ENCODE measurements at places on chromosomes 7 and 10.

GRCh38 chr10:132630666-132631337 lies 93.2 kb downstream of the INPP5A start:
- DNase-seq = no peak

DNA sequence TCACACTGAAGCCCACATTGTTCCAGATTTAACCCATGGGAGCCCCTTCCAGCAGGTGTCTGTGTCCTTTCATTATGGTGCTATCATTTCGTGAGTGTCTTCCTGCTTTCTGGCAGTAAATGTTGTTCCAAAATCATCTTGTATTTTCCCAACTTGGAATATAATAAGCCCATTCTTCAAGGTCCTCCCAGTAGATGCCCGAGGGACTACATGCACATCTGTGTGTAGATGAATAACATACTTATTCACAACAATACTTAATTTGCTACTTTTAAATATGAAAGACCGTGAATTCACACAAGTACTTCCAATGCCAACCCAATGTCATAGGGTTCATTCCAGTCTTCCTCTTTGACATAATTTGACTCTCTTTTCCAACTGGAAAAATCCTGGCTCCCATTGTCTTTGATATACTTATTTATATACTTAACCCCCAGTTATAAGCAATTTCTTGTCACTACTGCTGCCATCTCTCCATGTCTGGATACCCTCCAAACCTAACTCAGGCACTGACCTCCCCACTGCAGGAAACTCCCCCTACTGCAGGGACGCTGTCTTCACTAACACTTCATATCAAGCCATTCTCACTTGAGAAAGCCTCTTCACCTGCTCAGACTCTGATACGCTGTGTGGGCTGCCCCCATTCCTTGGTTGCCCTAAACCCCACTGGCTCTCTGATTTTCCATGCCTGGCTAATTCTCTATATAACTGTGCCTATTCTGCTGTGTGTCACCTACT lies 1119.2 kb downstream of the CNTNAP2 start:
- no peak for DNase-seq

GRCh38 chr7:49980465-49980864 lies 112.6 kb downstream of the ZPBP start:
- DNase-seq = no peak

GRCh38 chr7:84176716-84177115 lies 17.9 kb downstream of the SEMA3A start:
- no peak for DNase-seq

DNA sequence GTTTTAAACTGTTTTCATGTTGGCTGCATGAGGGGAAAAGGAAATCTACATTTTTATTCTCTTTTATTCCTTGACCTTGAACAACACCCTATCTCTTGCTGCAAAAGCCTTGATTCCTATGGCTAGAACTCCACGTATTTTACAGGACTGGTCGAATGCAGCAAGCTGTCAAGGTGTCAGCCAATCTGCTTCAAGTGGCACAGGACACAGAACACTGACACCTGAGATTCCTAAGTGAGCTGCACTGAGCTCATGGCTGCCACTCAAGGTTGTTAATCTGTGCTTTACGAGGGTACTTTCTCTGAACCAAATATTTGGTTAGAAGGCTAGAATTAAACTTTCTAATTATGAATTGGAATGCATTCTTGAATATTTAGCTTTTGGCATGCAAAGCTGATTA lies 349.7 kb upstream of the COBL start:
- DNase-seq = no peak

- peak; percentile 92 for DNase-seq
Measured at GRCh38 chr10:104441329-104442000, 87.8 kb downstream of the CFAP58 start.

GRCh38 chr7:135716677-135717238 lies 11.2 kb downstream of the SLC13A4 start:
- peak; percentile 28 for DNase-seq

- no peak for DNase-seq
Measured at GRCh38 chr7:134462337-134462925, 3.5 kb upstream of the AKR1B1 start.

DNA sequence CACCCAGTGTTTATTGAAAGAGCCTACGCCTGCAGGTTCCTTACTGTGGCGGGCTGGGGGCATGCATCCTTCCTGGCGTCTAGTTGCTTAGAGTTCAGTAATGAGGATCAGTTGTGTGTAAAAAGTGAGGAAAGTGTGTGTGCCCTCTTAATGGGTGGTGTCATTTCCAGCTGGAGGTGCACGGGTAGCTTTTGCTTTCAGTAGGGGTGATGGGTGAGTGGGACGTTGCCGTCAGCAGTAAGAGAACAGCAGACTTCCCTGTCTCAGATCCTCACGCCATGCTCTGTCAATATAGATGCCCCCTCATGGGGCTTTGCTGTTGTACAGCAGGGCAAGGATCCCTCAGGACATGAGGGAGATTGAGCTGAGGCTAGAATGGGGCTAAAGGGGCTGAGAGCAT lies 352.6 kb upstream of the GALNT17 start:
- no peak for DNase-seq

- no peak for DNase-seq
Measured at GRCh38 chr10:122404576-122404975, 30.1 kb downstream of the PLEKHA1 start.
